ENCODE measurements at places on chromosomes 7 and 10.

DNA sequence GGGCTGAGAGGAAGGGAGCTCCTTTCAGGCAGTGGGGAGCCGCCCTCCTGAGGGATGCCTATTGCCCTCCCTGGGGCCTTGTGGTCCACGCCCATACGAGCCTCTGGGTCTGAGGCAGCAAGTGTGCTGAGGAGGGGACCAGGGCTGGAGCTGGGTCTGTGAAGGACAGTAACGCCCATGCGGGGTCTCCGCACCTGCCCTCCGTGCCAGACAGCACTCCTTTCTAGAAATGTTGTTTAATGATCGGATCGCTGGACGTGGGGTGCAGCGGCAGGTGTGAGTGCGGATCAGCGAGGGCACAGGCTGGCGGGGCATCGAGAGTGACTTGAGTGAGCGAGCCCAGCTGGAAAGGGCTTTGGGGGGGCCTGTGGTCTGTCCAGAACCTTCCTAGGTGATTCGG lies 70.1 kb downstream of the ELFN1 start:
- DNase-seq, result no peak

- DNase-seq, result no peak
These were observed 220.8 kb upstream of the CELF2 start for GRCh38 chr10:10796774-10797415.

GRCh38 chr7:75830978-75831377 lies 17.4 kb upstream of the CCL24 start:
- no peak for DNase-seq

DNA sequence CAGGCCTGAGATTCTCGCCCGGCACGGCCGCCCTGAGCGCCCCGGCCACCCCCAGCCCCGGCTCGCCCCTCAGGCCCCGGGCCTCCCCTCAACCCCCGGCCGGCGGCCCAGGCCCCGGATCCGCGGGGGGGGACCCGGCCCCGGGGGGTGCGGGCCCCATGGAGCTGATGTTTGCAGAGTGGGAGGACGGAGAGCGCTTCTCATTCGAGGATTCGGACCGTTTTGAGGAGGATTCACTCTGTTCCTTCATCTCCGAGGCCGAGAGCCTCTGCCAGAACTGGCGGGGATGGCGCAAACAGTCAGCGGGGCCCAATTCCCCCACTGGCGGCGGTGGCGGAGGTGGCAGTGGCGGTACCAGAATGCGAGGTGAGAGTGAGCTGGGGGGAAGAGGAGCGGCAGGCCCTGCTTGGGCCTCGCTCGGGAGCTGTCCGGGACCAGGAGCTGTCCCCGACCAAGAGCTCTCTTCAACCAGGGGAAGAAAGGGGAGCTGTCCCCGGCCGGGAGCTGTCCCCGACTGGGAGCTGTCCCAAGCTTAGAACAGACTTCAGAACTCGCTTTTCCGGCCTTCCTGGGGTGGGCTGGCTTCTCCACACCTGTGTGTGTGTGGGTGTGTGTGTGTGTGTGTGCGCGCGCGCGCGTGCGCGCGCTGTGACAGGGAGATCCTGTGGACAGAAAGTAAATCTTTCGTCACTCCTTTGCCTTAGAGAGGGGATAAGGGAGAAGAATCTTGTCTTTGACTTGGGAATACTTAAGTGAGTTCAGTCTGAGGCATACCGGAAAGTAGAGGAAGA lies 510 bp downstream of the ZSWIM8 start:
- DNase-seq, result peak; percentile 55

DNA sequence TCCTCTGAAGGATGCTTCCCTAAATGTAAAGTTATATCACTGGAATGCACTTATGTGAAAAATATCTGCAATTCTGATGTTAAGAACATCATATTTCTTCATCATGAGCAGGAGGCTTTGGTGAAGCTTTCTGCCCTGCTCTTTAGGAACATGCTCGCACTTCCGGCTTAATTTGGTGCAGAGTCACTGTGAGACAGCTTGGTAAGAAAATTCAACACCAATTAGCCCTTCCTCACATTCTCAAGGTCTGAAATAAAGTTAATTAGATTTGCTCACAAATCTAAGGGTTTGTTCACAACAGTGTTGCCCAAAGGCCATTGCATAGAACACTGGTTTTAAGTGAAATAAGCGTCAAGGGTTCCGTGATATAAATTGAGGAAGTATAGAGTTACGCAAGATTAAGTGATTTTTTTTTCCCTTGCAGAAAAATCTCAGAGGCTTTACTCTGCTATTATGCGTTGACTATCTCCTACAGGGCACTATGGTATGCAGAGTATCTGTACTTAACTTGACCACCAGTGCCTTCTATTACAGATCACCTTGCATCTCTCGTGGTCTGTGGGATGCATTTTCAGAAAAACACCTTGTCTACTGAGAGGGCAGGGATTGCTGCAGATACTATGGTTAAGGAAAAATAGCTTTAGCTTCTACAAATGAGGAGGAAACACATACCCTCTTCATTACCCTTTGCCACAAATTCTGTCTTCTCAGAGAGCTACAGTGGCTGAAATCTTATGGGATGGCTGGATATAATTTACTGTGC lies 953.9 kb downstream of the TYW1 start:
- no peak for DNase-seq

DNA sequence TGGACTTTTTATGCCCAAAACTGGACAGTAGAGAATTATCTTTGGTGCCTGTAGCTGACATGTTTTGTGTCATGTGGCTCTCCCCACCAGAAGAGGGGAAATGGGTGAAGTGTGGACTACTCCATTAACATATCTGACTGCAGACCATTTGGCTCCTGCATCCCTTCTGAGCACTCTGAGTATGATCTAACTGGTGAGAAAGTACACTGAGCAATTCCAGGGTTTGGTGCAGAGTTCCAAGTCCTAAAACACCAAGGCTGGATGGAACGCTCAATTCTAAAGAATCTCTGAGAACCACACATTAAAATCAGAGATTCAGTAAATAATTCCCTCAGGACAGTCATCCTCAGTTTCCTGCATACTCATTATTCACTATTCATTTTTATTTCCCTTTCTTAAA lies 22.8 kb upstream of the OSBPL3 start:
- DNase-seq, result no peak

DNA sequence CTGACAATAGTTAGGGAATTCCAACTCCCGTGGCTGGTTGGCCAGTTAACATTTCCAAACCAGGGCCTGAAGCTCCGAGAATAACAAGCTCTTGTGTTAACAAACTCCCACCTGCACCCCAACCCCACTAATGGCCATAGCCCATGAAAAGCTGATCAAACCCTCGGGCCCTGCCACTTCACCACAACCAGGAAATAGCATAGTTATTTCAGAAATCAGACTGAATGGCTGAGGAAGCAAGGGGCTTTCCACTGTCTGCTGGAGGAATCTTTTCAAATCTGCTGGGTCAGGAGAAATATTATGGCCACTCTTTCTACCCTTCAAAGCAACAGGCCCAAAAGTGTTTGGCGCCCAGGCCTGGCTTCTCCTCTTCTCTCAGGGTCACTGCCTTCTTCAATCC lies 145.6 kb downstream of the GLCCI1 start:
- no peak for DNase-seq

DNA sequence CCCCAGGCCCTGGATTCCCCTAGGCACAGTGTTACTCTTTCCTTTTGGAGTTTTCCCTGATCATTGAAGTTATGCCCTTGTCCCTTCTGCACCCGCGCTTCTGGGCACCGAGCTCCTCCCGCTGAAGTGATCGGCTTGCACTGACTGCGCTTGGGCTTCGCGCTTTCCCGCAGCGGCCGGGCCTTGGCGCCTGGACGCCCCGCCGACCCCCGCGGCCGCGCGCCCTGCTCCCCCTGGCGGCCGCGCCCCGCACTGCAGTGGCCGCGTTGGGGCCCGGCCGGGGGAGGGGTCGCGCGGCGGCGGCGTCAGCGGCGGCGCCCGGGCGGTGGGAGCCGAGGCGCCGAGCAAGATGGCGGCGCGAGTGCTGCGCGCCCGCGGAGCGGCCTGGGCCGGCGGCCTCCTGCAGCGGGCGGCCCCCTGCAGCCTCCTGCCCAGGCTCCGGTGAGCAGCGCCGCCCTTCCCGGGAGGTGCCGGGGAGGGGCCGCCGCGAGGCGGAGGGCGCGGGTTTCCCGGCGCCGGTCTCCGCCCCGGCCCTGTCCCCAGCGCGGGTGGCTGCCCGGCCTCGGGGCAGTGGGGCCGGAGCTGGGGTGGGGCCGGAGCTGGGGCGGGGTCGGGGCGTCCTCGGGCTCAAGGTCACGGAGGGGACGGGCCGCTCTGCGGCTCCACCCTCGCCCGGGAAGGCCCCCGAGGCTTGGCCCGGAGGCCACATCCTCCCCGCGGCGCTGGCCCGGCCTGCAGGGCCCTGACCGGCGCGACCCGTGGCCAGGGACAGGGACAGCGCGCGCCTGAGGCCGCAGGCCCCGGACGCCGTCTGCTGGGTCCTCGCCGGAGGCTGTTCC lies at the start of gene NIPSNAP2:
Gene NIPSNAP2, plus strand, starts transcription at position 325 of the 839 bp plus-strand sequence. Its CDS starts 25 bp downstream, at position 350.
- DNase-seq, result peak; percentile 65

GRCh38 chr7:70237831-70238575 lies 639.7 kb downstream of the AUTS2 start:
- DNase-seq, result no peak

- DNase-seq, result no peak
These were observed 60.9 kb downstream of the MRPL32 start for GRCh38 chr7:42993038-42993437.

GRCh38 chr10:60260321-60260720 lies 129.4 kb downstream of the ANK3 start:
- no peak for DNase-seq

DNA sequence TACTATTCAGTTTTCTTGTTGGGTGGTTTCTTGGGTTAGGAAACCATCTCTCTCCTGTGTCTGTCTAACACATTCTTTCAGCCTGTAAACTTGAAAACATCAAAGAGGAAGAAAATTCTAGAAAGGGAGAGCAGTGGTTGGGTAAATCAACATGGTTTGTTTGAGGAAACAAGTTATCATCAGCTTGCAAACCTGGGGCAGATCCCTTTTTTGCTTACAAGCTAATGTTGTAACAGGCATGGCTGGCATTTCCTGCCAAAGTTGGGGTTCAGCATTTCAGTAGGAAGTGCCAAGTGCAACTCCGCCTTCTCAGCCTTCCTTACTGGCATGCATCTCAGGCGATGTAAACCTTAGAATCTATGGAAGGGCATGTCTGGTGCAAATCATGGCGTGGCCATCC lies 112.6 kb downstream of the EEPD1 start:
- no peak for DNase-seq

- DNase-seq, result no peak
These were observed 28.7 kb downstream of the SLC29A3 start for GRCh38 chr10:71347587-71348395.

- no peak for DNase-seq
These were observed 471.4 kb downstream of the XPNPEP1 start for GRCh38 chr10:109451879-109452278.

GRCh38 chr7:74479961-74480829 lies 26.5 kb downstream of the GTF2IRD1 start:
- no peak for DNase-seq

- no peak for DNase-seq
These were observed 92.8 kb downstream of the ICA1 start for GRCh38 chr7:8169171-8169570.

DNA sequence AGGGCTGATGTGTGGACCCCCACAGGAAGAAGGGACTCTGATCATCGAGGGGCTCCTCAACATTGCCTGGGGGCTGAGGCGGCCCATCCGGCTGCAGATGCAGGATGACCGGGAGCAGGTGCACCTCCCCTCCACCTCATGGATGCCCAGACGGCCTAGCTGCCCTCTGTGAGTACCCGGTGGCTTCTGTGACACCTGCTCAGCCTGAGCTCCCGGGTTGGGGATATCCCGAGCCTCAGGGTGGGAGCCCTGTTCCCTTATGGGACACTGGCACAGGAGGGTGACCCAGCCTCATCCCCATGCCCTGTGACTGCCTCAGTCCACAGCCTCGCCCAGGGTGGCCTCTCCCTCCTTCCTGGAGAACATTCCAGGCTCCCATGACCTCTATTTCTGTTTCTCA lies 3.9 kb upstream of the DEPP1 start:
- no peak for DNase-seq

DNA sequence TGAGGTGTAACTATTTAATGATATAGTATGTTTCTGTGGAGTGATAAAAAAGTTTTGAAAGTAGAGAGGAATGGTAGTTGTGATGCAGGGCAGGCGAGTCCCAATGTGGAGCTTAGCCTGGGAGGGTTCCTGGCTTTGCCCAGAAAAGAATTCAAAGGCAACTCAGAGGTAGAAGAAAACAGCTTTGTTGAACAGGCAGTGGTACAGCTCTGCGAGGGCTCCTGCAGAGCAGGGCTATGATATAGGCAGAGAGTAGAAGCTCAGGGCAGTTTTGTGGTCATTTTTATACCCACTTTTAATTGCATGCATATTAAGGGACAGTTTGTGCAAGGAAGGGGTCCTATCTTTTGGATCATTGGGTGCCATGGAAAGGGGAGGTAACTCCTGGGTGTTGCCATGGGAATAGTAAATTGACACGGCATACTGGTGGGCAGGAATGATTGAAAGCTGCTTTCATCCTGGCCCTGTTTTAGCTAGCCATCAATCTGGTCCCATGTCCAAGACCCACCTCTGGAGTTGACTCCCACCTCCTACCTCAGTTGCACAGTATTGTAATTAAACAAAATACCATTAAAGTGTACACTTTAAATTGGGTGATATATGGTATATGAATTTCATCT lies 12.4 kb downstream of the CYP2C8 start:
- no peak for DNase-seq

DNA sequence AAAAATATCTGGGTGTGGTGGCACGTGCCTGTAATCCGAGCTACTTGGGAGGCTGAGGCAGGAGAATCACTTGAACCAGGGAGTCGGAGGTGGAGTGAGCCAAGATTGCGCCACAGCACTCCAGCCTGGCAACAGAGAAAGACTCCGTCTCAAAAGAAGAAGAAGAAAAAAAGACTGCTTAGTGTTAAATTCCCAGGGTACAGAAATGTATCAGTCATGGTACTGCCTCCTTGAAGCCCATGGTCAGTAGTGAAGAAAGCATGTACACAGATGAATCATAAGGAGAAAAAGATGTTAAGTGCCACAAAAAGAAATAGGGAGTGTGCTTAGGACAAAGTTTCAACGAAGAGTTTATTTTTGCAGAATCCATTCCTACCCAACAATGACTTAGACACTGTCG lies 62.5 kb upstream of the KMT2E start:
- DNase-seq, result no peak

GRCh38 chr7:148738737-148739535 lies 40.2 kb downstream of the CUL1 start:
- no peak for DNase-seq

DNA sequence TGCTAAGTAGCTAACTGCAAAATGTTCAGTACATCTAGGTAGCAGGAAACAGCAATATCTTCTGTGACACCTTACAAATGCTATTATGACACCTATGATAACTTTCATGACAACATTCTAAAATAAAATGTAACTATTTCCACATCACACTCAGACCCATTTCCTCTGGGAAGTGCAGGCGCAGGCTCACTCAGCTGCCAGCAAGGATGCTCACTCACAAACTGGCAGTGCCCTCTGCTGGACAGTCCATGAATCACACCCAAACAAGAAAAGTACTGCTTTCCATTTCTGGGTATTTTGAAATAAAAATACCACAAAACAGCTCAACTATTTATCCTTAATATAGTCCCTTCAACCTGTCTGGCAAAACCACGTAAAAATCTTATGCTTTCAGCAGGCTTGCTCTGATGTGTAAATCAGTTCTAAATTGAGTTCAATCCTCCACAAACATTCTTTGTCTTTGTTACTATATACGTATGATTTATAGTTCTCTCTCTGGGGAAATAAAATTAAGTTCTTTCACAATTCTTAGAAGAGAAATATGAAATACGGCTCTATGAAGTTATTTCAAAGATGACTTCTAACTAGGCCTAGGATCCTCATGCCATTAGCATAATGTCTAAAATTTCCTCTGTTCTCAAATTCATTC lies 176.6 kb downstream of the PARD3 start:
- peak; percentile 44 for DNase-seq

Data from central memory CD4-positive, alpha-beta T cell (primary cell).